ENCODE measurements at places on chromosomes 2 and 18. TPM values are rescaled to one million over a fixed set of nuclear protein-coding genes. Genes with fewer than 3 reads are reported as not detected.

The ERCC3 gene
- total RNA-seq, result 25.8 TPM

The HOXD8 gene
- 0.39 TPM for total RNA-seq

The SH3RF3 gene
- total RNA-seq, result 8.1 TPM

The SLC66A3 gene
- total RNA-seq, result 12.6 TPM

The IL37 gene
- not detected for total RNA-seq

The SLC23A3 gene
- total RNA-seq, result 0.57 TPM

The TMEM127 gene
- total RNA-seq, result 77.8 TPM

The ICA1L gene
- total RNA-seq, result 12.6 TPM

The SKOR2 gene
- total RNA-seq, result not detected

The CYP26B1 gene
- total RNA-seq, result 9.0 TPM

The ALPI gene
- total RNA-seq, result not detected

The LYG2 gene
- not detected for total RNA-seq

The COL4A4 gene
- total RNA-seq, result 17.2 TPM

The TM4SF20 gene
- total RNA-seq, result not detected

The LOXHD1 gene
- total RNA-seq, result 0.54 TPM

The PIEZO2 gene
- 0.93 TPM for total RNA-seq

The ANKRD36C gene
- 10.9 TPM for total RNA-seq

The SIX2 gene
- total RNA-seq, result 0.31 TPM

The LBX2 gene
- total RNA-seq, result 1.2 TPM

The ZSWIM2 gene
- total RNA-seq, result not detected

The LBH gene
- 25.5 TPM for total RNA-seq

The IRS1 gene
- total RNA-seq, result 14.2 TPM

The LIPG gene
- 0.11 TPM for total RNA-seq

The ALPP gene
- not detected for total RNA-seq

The NHEJ1 gene
- 9.4 TPM for total RNA-seq

The PPP4R1 gene
- total RNA-seq, result 95.8 TPM

The MGAT5 gene
- total RNA-seq, result 112 TPM

The ABCG8 gene
- not detected for total RNA-seq

The SRD5A2 gene
- total RNA-seq, result not detected

The EML6 gene
- total RNA-seq, result 0.72 TPM

The DOK6 gene
- total RNA-seq, result 12.4 TPM

The SEPTIN10 gene
- total RNA-seq, result 58.8 TPM

The DES gene
- 7,210 TPM for total RNA-seq

The ST6GAL2 gene
- 0.76 TPM for total RNA-seq

The CHRNG gene
- total RNA-seq, result not detected

The IL36RN gene
- total RNA-seq, result not detected

The LRRTM4 gene
- total RNA-seq, result 0.50 TPM

The CXCR1 gene
- total RNA-seq, result not detected

The HOXD13 gene
- total RNA-seq, result not detected

The SUPT7L gene
- 27.4 TPM for total RNA-seq

The RNF103 gene
- 41.8 TPM for total RNA-seq

The COPS9 gene
- total RNA-seq, result 220 TPM

The CDK15 gene
- total RNA-seq, result 0.11 TPM

The GATA6 gene
- total RNA-seq, result 63.2 TPM

The LCT gene
- total RNA-seq, result not detected

The ALK gene
- total RNA-seq, result not detected

The TRIB2 gene
- total RNA-seq, result 27.0 TPM

The ANKRD30B gene
- not detected for total RNA-seq

The COL4A3 gene
- total RNA-seq, result 7.6 TPM

The SPP2 gene
- total RNA-seq, result not detected

The MSH6 gene
- 24.4 TPM for total RNA-seq

The POTEC gene
- total RNA-seq, result not detected

The REG3G gene
- total RNA-seq, result not detected

The OTOS gene
- total RNA-seq, result not detected

The NCKAP5 gene
- 7.3 TPM for total RNA-seq

The BOK gene
- total RNA-seq, result 4.6 TPM

The UGT1A5 gene
- total RNA-seq, result not detected

Data from right cardiac atrium (tissue), 5 donors.